ENCODE measurements at places on chromosomes 4 and X.
A peak's percentile ranks its signal among the peaks of the same experiment; 100 is the strongest.

DNA sequence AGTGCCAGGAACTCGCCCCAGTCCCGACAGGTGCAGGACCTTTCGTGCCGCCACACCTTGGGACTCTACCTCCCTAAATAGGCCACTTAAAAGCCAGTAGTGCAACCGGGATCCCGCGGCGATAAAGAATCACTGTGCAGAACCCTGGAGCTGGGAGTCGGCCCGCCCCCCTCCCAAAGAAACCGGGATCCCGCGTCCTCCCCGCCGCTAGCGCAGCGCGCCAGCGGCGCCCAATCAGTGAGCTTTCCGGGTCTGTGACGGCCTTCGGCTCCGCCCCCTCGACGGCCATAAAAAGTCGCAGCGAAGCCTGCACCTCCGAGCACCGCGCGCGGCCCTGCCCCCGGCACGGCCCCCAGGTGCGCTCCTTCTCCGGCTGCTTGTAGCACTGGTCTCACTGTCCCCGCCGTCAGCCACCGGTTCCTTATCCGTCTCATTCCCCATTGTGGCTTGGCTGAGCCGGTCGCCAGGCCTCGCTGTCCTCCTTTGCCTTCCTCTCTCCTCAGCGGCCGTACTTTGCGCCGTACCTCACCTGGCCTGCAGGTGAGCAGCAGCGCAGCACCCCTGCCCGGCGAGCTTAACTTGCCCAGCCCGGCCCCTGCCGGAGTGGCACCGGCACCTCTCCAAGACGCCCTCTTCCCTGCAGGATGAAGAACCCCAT lies at the start of gene LRAT:
LRAT (plus strand) TSS at position 318 of the 658 bp plus-strand sequence; CDS start at position 645, 327 bp downstream.
- no peak for DNase-seq

GRCh38 chr4:111631215-111631999 lies 513.8 kb upstream of the FAM241A start:
- DNase-seq = no peak

- DNase-seq = no peak
Measured at GRCh38 chr4:6405397-6405706, 67.1 kb downstream of the PPP2R2C start.

DNA sequence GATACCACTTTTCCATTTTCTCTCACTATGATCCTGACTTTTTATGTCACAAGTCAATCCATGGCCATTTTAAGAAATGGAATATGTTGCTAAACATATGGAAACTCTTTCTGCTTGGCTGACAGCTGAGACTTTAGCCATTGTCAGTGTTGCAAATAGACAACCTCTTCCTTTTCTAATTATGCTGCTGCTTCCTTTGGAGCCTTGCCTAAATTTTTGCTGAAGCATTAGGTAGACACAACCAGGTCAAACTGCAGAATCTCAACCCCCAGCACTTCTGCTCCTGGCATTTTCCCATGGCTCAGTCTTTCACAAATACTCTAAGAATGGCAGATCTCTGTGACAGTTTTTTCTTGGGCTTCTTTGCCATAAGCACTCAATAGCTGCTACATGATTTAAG lies 543.3 kb downstream of the GRID2 start:
- no peak for DNase-seq

DNA sequence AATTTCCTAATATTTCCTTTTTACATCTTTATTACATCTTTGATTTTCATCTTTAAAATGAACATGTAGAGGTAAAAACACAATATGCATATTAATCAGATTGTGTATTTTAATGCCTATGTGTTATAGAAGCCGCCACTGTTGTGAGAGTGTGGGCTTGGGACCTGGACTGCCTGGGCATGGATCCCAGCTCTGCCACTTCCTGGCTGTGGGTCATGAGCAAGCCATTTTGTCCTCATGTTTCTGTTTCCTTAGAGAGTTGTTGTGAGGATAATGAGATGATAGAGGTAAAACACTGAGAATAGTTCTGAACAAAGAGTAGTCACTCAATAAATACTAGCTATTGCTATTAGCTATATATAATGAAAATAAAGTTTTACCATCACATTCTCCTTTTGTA lies 38.4 kb upstream of the SCOC start:
- DNase-seq = no peak

GRCh38 chrX:17032351-17032750 lies 85.9 kb downstream of the REPS2 start:
- DNase-seq = peak; percentile 4

GRCh38 chrX:115260330-115260729 lies 26.4 kb upstream of the LRCH2 start:
- no peak for DNase-seq
